ENCODE measurements at places on chromosomes 12 and 14.

DNA sequence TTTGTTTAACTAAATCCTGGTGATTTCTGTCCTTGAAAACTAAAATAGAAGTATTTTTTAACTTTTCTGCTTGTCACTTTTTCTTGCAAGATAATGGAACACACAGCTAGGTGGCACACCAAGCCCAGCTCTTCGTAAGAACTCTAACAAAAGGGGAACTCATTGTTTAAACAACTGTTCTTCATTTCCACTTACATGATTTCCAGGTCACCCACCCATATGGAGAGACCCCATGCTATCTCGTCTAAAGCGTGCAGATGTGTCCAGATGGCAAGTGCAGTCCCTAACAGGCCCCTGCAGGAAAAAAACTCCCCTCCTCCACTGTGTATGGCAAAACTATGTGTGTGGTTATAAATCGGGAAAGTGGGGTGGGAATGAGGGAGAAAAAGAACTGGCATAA is 43.3 kb upstream of the NT5DC3 start:
- DNase-seq, result no peak

- no peak for DNase-seq
Measured at GRCh38 chr14:22998329-22999012, 11.5 kb downstream of the C14orf93 start.

DNA sequence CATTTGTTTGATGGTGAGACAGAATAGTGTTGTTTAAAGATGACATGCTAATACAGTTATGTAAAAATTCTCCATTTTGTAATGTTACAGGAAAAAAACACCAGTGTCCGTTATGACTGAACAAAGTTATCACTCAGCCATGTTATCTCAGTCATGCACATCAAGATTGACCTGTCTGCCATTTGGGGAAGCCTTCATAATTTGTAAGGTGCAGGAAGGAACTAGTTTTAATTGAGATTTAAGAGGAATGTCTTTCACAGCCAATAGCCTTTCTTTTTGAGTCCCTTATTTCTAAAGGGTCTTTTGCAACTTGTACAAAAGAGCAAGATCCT is 432.2 kb downstream of the RAD51B start:
- DNase-seq, result no peak

GRCh38 chr12:40615590-40615989 is 76.6 kb upstream of the CNTN1 start:
- DNase-seq, result no peak

GRCh38 chr14:77067632-77068516 is 30.2 kb upstream of the CIPC start:
- DNase-seq, result peak; percentile 70

DNA sequence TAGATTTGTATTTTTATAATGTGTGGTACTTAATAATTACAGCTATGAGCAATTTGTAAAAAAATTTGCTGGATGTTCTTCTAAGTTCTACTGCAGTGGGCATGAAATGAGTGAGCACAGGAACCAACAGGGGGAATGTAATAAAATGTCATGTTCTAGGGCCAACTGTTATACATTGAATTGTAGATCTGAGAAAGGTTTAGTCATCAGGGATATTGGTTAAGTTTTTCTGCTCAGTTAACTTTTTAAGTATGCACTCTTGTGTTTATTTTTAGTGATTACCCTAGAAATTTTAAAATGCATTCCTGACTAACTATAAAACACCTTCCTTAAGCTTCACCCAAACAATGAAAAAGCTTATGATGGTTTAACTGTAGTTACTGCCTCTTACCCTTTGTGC is 101.8 kb downstream of the CAND1 start:
- DNase-seq, result no peak

- DNase-seq, result peak; percentile 80
Measured at GRCh38 chr14:61475316-61475715, 153.9 kb downstream of the PRKCH start.

DNA sequence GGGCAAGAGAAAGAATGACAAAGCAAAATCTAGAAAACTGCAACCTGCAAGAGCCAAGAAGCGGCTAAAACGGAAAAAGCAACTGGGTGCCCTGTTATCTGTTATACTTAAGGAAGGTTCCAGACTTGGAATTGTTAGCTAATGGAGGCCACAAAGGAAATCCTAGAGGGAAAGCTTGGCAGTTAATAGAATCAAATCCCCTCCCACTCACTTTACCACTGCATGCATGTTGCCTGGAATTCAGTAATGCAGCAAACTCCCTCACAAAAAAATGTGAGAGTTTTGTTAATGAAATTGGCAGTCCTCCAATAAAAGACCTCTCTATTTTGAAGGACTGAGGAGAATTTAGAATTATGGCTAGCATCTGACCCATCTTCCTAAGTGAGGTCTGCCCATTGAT is 164.2 kb upstream of the SOX5 start:
- no peak for DNase-seq

DNA sequence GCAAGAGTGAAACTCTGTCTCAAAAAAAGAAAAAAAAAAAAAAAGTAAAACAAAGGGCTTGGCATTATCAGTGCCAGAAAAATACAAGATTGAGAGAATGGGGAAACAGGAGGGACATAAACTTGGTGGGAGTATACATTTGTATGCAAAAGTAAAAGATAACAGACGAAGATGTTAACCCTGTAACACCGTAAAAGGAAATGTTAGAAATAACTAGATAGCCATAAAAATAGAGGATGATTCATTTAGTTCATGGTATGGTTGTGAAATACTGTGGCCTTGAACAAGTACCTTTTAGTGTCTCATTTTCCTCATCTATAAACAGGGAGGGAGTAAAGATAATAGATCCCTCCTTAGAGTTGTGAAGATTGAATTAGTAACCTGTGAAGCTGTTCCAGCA is 33.3 kb downstream of the ATP2A2 start:
- DNase-seq, result no peak

- DNase-seq, result no peak
Measured at GRCh38 chr14:35631071-35631805, 97.3 kb downstream of the INSM2 start.

DNA sequence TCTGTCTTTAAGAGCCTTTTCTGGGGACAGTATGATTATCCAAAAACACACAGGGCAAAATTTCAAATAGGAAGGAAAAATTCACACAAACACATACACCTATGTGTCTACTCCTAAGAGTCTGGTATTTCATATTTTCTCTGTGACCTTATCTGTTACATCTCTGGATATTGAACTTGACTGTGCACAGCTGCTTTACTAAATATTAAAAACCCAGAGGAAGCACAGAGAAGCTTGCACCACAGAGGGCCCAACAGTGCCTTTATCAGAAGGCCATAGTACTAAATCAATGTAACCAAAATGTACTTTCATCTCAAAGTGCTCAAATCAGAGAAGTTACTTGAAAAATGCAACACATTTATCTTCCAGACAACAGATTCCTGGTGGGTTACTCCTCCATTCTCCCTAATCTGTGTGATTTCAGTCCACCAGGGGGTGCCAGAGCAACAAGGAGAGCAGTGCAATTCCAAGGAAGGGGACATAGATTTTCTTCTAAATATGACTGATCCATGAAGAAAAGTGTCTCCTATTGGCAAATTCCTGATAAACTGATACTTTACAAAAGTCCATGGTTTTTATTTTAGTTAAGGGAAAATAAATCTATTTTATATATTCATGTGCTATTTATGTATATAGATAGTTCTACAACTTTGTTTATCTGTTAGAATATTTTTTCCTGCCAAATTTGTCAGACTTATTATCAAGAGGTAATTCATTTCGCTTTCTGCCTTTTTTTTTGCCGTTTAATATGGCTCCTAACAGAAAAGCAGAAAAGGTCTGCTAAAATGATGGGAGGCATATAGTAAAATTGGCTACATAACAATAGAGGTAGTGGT is 617.6 kb downstream of the LRFN5 start:
- peak; percentile 74 for DNase-seq

DNA sequence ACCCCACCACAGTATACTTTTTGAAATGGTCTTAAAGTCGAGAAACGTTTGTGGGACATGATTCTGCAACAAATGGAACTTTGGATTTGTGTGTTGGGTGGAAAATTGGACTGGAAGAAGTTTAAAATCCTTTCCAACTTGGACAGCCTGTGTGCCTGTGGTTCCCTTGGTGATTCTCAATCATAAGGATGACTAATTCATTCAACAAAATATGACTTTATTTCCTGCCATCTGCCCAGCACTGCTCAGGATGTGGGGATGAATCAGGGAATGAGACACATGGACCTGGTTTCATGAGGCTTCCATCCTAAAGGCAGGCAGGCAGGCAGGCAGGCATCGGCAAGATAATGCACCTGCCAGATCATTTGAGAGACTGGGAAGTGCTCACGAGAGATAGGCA is 57.3 kb upstream of the TMEM132D start:
- no peak for DNase-seq

DNA sequence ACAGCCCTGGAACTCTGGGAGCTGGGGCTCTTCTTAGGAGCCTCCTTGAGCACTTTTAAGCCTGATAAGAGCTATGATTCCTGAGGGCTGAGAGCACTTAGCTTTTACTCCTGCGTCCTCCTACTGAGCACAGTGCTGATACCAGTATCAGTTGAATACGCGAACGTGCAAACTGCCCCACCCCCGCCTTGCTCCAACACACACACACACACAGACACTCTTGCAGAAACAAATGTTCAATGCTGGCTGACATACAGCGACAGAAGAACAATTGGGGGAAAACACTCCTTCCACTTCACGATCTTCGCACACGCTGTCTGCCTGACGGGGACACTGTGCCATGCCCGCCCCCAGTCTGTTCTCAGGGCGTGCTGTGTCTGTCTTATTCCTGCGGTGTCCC is 57.2 kb upstream of the DLK1 start:
- no peak for DNase-seq

- no peak for DNase-seq
Measured at GRCh38 chr12:130162267-130162666, at the start of gene FZD10. FZD10 (plus strand) TSS chr12:130162464; CDS start chr12:130162943, 479 bp downstream.

- DNase-seq, result no peak
Measured at GRCh38 chr14:73943083-73943482, 6.8 kb downstream of the FAM161B start.

DNA sequence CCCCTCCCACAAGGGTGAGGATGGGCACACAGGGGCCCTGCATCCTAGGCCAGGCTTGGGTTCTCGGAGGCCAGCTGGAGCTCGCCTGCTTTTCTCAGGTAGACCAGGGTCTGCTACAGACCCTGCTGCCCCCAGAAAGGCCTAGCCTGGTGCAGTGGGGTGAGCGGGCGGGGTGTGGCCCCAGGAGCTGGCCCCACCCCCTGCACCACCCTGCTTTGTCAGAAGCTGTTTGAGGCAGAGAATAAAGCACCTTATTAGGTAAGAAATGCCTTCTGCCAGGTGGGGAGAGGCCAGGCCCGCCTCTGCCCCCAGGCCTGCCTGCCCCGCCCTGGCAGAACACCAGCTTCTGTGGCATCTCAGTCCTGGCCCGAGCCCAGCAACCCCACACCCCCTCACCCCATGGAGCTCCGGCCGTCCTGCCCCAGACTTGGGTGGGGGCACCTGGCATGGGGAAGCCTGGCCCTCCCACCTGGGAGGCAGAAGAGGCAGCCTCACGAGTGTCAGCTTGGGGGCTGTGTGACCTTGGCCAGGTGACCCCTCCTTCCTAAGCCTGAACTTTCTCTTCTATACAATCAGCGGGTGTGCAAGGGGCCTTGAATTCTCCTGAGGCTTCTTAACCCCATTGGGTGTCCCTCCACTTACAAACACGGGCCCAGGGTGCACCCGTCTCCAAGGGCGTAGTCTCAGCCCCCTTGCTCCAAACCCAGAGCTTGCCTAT is 43.2 kb downstream of the KRT80 start:
- no peak for DNase-seq

- no peak for DNase-seq
Measured at GRCh38 chr14:46490238-46490685, 161.3 kb downstream of the RPL10L start.

DNA sequence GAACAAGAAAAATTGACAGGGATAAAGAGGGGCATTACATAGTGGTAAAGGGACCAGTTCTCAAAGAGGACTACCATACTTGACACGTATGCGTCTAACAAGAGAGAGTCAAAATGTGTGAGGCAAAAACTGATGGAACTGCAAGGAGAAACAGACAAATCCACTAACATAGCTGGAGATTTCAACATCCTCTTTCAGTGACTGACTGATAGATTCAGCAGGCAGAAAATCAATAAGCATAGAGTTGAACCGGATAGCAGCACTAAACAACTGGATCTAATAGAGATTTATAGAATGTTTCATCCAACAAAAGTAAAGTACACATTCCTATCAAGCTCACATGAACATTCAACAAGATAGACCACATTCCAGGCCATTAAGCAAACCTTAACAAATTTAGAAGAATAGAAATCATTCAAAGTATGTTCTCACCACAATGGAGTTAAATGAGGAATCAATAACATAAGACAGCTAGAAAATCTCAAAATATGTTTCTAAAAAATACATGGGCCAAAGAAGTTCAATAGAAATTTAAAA is 16.1 kb upstream of the CRACR2A start:
- no peak for DNase-seq

DNA sequence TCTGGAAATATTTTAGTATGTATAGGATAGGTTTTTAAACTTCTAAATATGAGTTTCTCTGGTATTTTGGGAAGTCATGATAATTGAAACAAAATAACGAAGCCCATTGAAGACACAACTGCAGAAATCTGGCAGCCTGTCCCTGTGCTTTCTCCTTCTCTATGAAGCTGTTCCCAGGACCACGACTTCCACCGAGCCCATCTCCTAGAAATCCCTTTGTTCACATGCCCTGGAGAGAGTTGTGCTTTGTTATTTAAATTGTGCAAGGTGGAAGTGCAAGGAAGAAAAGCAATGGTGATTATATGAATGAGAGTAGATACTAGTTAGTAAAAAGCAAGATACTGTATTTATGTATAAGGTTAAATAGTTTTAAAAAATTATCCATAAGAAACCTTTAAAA is 32.2 kb downstream of the STK38L start:
- DNase-seq, result no peak

DNA sequence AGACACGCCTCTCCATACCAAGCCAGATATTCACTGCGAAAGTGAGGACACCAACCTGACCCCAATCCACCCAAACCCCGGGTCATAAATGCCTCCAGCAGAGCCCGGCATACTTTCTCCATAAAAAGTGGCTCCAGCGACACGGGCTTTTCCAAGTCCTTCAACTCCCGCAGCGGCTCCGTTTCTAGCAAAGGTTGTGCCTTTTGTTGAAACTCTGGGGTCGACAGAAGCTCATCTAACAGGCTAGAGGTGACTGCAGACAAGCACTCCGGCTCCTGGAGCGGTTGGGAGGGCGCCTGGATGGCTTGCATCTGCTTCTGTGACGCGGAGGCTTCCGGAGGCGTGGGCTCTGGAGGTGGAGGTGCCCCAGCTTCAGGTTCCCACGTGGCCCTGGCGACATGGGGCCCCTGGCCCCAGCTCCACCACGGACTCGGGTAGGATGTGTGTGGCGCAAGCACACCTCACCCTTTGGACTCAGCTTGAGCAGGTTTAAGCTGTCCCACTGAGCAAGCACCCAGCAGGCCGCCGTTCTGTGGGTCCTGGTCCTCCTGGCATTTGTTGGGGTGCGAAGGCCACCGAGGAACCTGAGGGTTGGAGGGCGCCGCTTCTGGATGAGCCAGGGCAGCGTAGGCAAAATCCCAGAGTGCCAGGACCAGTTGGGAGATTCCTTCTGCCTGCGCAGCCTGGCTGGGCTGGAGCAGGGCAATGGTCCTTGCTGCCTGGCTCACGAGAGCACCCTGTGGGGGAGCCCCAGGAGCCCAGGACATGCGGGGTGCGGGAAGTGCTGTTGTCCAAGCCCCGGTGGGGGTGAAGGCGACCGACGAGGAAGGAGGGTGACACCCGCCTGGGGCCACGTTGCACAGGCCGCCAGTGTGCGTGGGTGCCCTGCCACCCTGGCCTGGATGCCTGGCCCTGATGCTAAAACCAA is 186.3 kb downstream of the ALG10 start:
- no peak for DNase-seq

GRCh38 chr12:24278832-24279231 is 329.4 kb upstream of the SOX5 start:
- no peak for DNase-seq

GRCh38 chr12:57213058-57213715 is 3.4 kb upstream of the NXPH4 start:
- peak; percentile 88 for DNase-seq
